ENCODE measurements at places on chromosomes 11 and 22.

- DNase-seq, result no peak
These were observed 74.9 kb downstream of the DSCAML1 start for GRCh38 chr11:117722082-117722481.

GRCh38 chr11:60129853-60130252 lies 41.4 kb downstream of the MS4A2 start:
- DNase-seq, result no peak

DNA sequence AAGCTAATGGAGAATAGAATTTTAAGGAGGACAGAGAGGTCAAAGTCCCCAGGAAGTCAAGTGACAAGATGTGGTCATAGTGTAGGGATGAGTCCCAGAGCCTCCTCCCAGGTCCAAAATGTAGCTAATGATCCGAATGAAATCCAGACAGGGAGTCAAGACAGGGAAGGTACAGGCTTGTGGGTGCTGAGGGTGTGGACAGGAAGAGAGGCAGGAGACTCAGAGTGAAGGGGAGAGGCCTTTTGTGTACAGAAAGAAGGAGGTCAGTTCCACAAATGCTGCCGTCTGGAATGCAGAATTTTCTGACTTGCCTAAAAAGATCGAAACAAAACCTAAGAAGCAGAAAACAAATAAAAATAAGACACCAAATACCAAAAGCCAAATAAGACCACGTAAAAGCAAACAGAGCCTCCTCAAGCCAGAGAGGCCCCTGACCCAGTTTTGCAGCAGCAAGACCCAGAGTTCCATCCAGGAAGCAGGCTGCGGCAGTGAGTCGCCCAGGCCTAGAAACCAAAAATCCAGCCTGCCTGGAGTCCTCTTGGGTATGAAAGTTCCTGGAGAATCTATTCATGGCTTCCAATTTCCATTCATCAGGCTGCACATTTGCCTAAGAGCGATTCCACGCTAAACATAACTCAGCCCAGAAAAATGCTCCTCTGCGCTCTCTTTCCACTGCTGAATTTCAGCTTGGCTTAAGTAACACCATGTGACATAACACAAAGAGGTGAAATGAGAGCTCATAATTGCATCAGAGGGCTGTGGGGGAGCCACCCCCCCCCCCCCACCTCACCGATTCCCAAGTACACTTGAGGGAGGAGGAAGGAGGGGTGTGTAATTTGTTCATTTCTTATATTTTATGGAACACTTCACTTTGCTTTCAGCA lies 71.2 kb downstream of the KIRREL3 start:
- no peak for DNase-seq

GRCh38 chr11:42462558-42463310 lies 849.1 kb upstream of the API5 start:
- DNase-seq, result no peak

- DNase-seq, result peak; percentile 67
These were observed 15.9 kb downstream of the MOGAT2 start for GRCh38 chr11:75733431-75734107.

DNA sequence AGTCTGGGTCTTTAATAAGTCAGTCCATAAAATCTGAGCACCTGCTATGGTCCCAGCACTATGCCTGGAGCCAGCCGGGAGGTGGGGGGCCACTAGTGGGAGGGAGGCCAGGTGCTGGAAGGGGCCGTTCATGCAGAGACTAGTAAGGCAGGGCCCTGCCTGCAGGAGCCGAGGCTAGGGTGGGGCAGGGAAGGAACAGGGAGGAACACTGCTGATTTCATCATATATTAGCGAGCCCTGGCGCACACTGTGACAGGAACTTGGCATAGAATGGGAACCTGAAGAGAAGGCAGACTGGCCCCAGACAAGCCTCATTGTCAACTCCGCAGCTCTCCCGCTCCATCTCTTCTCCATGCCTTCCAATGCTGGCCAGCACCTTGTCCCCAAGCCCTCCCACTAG lies 7.1 kb downstream of the VSIG10L2 start:
- DNase-seq, result peak; percentile 66

DNA sequence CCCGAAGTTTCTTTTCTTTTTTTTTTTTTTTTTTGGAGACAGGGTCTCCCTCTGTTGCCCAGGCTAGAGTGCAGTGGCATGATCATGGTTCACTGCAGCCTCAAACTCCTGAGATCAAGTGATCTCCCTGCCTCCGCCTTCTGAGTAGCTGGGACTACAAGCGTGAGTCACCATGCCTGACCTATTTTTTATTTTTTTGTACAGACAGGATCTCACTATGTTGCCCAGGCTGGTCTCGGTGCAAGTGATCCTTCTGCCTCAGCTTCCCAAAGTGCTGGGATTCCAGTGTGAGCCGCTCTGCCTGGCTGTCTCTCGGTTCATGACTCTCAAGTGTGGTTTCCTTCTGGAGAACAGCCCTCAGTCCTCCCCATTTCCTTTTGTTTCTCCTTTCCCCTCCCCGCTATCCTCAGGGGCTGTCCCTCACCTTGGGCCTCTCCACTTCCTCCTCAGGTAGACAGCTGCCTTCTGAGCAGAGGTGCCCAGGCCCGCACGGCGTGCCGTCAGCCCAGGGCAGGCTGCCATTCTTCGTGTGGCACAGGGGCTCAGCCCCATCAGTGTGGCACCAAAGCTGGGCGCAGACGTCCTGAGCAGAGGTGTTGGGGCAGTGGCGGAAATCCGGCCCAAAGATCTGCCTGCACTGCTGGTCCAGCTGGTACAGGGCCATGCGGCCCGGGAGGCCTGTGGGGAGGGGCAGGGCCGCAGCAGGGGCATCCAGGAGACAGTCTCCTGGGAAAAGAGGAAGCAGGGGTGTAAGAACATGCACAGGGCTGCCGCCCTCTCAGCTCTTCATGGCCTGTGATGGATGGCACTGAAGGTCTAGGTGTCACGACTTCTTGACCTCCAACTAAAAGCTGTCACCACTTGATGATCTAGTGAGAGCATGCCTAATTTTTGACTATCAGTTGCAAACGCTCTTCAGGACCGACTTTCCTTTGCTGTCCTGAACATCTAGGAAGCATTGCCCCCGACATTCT lies 14.0 kb downstream of the ADAMTS8 start:
- DNase-seq, result no peak

DNA sequence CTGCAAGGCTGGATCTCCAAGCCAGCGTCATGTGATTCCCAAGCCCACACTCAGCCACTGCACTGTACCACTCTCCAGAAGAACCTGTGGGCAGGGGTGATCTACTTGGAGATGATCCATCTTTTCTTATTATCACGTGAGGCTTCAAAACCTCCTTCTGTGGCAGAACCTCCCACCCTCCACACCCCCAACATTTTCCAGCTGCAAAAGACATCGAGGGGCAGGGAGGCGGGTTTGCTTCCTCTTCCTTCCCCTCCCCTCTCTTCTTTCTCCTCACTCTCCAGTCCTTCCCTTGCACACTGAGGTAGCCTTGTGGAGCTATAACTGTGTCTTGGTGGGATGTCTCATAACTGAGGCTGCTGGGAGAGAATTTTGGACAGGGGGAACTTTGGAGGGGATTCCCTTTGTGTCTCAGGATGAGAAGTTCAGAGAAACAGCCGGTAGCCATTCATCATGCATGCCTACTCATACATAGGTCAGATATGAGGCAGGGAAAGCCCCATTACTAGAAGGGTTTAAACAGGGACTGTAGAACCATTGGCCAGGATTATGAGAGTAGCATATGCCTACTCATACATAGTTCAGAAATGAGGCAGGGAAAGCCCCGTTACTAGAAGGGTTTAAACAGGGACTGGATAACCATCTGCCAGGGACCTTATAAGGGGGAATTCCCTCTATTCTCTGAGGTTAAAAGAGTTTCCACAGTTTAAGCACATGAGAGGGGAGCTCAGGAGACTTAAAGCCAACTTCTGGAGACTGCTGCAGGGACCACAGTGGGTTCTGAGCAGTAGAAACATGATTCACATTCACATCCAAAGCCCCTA lies 420.7 kb upstream of the CADM1 start:
- no peak for DNase-seq

DNA sequence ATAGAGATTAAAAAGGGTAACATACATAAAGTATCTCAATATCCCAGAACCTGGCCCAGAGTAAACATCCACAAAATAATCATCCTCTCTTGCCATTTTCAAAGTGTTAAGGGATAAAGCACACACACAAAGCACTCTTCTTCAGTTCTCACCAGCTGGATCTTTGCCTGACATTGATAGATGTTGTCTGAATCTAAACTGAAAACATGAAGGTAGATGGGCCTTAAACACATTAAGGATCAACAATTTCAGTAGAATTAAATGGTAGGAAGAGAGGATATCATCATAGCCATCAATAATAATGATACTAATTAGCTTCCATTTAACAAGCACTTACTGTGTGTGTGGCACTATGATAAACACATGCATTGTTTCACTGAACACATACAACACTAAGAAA lies 261.1 kb downstream of the OPCML start:
- no peak for DNase-seq

DNA sequence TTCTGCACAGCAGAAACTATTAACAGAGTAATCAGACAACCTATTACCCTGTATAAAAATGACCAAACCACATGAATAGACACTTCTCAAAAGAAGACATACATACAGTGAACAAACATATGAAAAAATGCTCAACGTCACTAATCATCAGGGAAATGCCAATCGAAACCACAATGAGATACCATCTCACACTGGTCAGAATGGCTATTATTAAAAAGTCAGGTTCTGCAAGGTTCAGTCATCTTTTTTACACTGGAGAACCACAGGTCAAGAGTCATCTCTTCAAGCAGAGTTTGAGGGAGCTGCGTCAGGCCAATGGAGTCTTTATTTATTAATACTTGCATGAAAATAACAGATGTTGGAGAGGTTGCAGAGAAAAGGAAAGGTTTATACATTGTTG lies 40.4 kb downstream of the RCN1 start:
- no peak for DNase-seq

DNA sequence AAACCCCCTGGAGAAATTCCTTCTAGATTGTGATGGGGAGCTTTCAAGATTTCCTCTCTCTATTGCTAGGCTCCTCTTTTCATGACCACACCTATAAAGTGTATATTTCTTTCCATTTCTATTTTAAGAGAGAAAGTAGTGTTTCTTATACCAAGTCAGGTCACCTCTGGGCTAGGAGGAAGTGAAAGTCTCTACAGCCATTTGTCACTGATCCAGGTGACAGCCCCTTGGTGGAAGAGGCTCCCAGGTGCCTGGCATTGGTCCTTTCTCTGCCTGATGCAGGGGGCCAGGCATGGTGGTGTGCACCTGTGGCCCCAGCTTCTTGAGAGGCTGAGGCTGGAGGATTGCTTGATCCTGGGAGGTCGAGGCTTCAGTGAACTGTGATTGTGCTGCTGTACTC lies 64.7 kb downstream of the DHCR7 start:
- DNase-seq, result no peak

DNA sequence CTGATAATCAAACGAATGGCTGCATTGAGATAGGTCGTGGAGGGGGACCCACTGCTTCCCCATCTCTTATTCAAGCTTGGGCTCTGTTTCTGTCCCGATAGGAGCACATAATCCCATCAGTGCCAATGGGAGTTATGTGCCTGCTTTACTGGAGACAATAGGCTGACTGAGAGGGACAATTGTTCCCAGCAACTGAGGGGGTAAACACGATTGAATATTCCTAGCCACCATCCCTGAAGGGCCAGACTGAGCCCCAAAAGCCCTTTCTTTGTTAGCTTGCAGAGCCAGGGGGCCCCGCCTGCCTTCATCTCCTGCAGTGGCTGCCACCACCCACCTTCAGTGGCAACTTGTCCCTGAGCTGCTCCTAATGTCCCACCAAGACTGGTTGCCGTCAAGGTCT lies 172.8 kb upstream of the NAV2 start:
- no peak for DNase-seq

DNA sequence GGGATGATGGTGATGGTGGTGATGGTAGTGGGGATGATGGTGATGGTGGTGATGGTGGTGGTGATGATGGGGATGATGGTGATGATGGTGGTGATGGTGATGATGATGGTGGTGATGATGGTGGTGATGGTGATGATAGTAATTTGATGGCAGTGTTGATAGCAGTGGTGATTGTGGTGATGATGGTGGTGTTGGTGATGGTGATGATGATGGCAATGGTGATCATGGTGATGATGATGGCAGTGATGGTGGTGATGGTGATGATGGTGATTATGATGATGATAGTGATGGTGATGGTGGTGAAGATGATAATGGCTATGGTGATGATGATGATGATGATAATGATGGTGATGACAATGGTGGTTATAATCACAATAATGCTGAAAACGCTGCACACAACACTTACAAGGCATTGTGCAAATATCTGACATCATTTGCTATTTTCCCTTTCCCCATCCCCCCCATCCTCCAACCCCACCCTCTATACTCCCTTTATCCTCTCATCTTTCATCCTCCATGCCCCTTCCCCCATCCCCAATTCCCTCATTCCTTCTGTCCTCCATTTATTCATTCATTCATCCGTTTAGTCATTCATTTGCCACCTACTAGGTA lies 230.1 kb downstream of the BRD1 start:
- DNase-seq, result no peak

DNA sequence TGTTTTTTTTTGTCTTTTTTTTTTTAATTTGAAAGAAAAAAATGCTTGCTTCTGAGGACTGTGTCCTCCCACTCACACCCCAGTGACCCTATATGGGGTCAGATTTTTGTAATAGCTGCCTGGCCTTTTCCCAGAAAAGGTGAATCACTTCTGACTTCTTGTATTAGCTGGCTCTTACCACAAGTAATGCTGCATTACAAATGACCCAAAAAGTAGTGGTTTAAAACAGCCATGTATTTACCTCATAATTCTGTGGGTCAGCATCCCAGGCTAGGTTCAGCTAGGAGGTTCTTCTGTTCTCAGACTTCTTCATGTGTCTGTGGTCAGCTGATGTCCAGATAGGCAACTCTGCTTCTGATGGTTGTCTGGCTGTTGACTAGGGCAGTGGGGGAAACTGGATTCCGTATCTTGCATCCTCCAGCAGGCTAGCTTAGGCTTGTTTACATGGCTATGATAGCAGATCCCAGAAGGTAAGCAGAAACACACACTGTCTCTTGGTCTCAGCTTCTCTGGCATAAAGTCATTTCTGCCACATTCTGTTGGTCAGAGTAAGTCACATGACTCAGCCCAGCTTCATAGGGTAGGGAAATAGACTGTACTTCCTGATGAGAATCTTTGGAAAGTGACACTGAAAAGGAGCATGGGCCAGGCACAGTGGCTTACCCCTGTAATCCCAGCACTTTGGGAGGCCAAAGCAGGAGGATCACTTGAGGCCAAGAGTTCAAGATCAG lies 19.5 kb downstream of the LHFPL7 start:
- no peak for DNase-seq

DNA sequence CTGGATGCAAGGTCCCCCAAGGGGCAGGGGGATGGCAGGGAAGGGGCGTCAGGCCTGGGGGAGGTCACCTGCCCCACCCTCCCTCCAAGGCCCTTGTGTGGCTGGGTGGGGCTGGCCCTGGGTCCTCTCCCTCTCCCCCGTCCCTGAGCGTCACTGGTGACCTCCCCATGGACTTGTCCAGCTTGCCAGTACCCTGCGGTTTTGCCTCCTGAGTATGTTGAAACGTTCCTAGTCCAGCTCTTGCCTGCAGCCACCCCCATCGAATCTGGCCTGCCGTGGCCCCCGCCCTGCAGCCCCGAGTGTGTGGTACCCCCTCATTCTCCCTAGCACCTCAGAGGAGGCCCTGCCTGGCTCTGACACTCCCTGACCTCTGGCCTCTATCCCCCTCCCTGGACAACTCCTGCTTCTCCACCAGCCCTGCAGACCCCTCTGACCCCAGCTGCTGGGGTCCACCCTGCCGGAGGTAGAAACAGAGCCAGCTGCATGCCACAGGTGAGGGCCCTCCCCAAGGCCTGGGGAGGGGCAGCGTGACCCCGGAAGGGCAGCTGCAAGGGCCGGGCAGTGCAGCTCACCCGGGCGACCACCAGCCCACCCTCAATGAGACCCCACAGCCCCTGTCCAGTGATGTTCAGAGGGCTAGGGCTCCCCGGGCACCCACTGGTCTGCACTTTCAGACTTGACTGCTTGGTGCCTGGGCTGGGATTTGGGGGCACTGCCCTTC lies 4.1 kb upstream of the MUC6 start:
- no peak for DNase-seq
